ENCODE measurements at places on chromosomes 1 and 21.

DNA sequence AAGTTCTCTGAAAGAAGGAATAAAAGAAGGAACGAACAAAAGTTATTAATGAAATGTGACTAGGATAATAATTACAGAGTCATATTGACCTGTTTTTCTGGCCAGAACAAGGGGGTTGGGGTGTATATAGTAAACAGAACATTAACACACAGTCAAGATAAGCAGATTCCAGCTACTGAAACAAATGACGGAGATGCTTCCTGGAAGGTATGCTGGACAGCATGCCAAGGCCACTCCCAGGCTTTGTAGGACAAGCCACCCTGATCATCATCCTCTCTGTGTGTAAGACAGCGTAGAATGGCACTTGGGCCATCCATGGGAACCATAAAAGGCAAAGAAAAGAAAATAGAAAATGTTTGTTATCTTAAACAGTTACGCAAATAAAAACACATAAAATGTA is 120.7 kb downstream of the TGFBR3 start:
- no peak overlapping the region for H3K27ac ChIP-seq
- no peak overlapping the region for H3K4me3 ChIP-seq
- H3K36me3 ChIP-seq: no peaks in the 10 kb centered on the region
- DNase-seq: no peak
- peaks cover 1% of the 10 kb centered on the region for H3K27me3 ChIP-seq

DNA sequence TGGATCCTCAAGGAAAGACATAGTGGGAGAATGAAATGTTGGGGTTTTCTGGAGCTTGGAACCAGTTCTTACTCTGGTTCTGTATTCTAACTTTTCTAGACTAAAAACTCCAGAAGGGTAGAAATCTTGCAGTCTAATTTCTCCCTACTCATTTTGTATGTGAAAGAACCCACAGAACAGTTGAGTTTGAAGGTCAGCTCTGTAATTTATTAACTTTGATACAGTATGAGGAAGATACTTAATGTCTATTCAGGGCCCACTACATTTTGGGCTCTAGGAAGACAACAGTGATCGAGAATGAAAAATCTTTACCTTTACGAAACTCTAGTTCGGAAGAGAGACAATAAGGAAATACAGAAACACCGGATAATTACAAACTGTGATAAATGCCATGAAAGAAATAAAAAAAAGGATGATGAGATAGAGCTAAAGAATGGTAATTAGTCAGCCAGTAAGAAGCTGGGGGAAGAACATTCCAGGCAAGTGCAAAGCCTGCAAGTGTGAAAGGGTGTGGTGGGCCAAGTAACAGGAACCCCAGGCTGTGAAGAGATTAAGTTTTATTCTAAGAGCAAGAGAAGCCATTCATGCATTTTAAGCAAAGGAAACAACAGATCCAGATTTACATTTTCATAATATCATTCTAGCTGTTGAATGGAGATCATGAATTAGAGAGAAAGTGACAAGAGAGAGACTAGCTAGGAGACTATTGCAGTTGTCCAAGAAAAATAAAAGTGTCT is 159.9 kb upstream of the HMCN1 start:
- H3K27me3 ChIP-seq: no peaks in the 10 kb centered on the region
- DNase-seq: no peak
- no peak overlapping the region for H3K27ac ChIP-seq
- H3K4me1 ChIP-seq: peaks cover 15% of the 10 kb centered on the region
- H3K36me3 ChIP-seq: peaks cover 2% of the 10 kb centered on the region

- peak overlapping the region; percentile 84 for H3K27ac ChIP-seq
- H3K36me3 ChIP-seq: peaks cover 36% of the 10 kb centered on the region
- H3K4me1 ChIP-seq: peaks cover 24% of the 10 kb centered on the region
- H3K27me3 ChIP-seq: no peaks in the 10 kb centered on the region
Measured at GRCh38 chr1:150619576-150620509, 9.6 kb downstream of the ENSA start.

- no peak for DNase-seq
- H3K27me3 ChIP-seq: no peaks in the 10 kb centered on the region
- H3K4me3 ChIP-seq: no peak overlapping the region
- H3K36me3 ChIP-seq: peaks cover 60% of the 10 kb centered on the region
Measured at GRCh38 chr1:178752891-178753290, 27.8 kb downstream of the RALGPS2 start.

DNA sequence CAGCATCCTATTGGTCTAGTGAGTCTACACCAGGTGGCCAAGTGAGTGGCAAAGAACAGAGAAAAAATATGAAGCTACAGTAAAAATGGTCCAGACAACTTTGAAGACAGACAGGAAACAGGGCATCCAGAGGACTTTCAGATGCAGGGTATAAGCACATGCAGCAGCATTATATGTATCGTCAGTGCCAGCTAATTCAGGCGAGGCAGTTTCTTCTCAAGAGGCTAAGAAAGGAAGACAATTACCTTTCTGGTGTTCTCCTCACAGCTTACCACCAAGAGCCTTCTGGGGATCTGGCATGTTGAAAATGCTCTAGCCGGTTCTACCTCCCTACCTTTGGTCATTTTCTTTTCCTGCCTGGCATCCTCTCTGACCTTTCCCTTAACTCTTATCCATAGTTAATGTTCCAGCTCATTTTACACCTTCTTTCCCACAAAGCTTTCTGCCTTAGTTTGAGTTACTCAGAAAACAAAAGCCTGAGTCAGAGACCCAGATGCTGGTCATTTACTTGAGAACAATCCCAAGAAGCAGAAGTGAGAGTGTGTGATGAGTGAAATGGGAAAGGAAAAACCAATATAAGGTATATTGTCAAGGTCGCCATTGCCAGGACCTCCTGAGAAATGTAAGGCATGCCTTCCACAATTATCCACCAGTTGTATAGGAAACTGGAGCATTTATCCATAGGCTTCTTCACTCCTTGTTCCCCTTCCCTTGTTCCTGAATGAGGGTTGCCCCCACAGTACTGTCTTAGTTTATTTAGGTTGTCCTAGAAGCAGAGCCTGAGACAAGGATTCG is 444.1 kb downstream of the PLPP3 start:
- DNase-seq: no peak
- no peak overlapping the region for H3K27ac ChIP-seq
- H3K4me1 ChIP-seq: peaks cover 24% of the 10 kb centered on the region

DNA sequence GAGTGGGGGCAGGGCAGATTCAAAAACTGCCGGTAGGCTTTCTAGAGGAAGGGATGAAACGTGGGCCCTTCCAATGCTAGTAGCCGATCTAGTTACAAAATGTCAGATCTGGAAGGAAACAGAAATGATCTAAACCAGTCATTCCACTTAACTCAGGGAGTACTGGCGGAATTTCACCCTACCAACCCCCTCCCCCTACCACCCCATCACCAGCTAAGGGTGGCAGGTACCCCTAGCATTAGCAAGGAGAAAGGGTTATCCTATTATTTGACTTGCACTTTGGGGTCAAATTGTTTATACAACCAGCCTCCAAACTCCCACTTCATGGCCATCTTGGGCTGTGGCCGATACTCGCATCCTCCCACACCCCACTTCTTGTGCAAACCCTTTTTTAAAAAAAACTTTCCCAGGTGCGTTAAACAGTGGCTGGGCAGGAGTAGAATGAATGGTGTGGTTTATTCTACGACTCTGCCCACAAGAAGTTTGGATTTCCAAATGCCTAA is 644 bp upstream of the MRPL24 start:
- peak overlapping the region; percentile 95 for H3K4me3 ChIP-seq
- DNase-seq: no peak
- no peaks in the 10 kb centered on the region for H3K27me3 ChIP-seq
- H3K36me3 ChIP-seq: peaks cover 30% of the 10 kb centered on the region
- peaks cover 24% of the 10 kb centered on the region for H3K4me1 ChIP-seq

- no peak for DNase-seq
- H3K4me1 ChIP-seq: no peaks in the 10 kb centered on the region
- peaks cover 1% of the 10 kb centered on the region for H3K27me3 ChIP-seq
- H3K4me3 ChIP-seq: no peak overlapping the region
- H3K36me3 ChIP-seq: no peaks in the 10 kb centered on the region
Measured at GRCh38 chr1:170495006-170495405, 37.0 kb upstream of the GORAB start.

DNA sequence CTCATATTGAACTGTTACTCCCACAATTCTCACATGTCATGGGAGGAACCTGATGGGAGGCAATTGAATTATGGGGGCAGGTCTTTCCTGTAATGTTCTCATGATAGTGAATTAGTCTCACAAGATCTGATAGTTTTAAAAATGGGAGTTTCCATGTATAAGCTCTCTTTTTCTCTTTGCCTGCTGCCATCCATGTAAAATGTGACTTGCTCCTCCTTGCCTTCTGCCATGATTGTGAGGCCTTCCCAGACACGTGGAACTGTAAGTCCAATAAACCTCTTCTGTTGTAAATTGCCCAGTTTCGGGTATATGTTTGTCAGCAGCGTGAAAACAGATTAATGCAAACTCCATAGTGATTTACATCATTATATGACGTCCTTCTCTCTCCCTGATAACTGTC is 759.7 kb upstream of the RGS18 start:
- no peaks in the 10 kb centered on the region for H3K4me1 ChIP-seq
- no peaks in the 10 kb centered on the region for H3K27me3 ChIP-seq
- H3K4me3 ChIP-seq: no peak overlapping the region
- no peaks in the 10 kb centered on the region for H3K36me3 ChIP-seq
- no peak overlapping the region for H3K27ac ChIP-seq

GRCh38 chr1:83791821-83792437 is 207.0 kb downstream of the TTLL7 start:
- H3K27me3 ChIP-seq: peaks cover 3% of the 10 kb centered on the region
- no peak overlapping the region for H3K4me3 ChIP-seq
- no peak overlapping the region for H3K27ac ChIP-seq
- H3K36me3 ChIP-seq: no peaks in the 10 kb centered on the region
- no peaks in the 10 kb centered on the region for H3K4me1 ChIP-seq
- no peak for DNase-seq

DNA sequence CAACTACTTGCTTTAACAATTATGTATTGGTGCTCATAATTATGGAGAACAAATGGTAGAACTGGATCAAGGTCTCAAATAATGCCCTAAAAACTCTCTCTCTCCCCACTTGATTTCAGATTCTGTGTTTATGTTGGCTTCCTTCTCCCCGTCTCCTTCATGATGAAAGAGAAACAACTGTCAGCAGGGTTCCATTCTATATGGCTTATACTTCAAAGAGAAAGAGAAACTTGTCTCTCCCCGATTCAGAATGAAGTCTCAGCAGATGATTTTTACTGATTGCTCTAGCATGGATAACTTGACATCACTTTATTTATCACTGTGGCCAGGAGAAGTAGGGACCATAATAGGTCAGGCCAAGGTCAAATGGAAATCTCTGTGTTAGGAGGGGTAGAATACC is 575.6 kb downstream of the AGBL4 start:
- no peak overlapping the region for H3K27ac ChIP-seq
- no peak overlapping the region for H3K4me3 ChIP-seq
- DNase-seq: no peak
- no peaks in the 10 kb centered on the region for H3K4me1 ChIP-seq

DNA sequence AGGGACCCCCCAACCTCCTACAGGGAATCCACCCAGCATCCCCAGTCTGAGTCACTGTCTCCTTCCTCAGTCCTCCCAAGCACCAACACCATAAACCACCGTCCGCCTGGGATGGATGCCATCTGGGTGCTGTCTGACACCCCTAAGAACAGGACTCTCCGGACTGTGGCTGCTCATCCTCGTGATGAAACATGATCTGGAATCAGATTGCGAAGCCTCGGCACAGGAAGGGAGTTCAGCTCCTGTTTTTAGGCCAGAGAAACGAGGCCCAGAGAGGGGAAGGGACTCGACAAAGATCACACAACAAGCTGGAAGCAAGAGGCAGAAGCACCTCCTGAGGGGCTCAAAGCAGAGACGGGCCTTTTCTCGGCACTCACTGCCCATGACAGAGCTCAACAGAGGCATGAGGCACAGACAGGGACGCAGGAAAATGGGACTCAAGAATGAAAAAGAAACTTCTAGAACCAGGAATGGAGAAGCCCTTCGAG is 8.4 kb downstream of the KCNN3 start:
- no peaks in the 10 kb centered on the region for H3K36me3 ChIP-seq
- DNase-seq: no peak
- no peak overlapping the region for H3K27ac ChIP-seq

DNA sequence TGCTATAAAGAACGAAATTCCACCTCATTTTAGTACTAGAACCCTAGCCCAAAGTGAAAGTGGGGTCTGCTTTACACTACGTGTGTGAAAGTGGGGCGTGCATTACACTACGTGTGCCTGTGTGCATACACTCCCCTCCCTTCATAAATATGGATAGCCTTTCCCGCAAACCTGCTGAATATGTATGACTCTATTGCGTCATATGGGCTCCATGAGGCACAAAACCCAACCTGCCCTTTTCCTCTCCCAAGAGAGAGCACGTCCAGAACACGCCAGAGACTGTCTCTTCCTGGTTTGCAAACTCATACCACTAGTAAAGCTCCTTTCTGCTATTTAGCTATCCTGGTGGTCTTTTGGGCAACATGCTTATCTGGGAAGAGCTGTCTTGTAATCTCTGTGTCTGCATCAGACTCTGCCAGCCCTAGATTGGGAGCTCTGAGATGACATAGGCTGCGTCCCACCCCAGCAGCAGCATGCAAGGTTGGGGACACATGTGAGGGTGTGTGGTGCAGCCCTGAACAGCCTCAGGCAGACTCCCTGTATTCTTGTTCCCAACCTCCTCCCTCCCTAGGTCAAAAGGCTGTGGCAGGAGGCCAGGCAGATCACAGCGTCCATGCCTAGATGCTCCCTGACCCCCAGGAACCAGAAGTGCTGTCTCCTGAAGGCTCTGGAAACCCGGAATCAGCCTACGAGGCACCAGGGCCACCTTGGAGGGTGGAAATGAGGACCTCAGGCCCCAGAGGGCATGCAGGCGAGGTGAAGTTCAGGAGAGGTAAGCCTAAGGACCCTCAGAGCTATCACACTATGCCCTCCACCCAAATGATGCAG is 12.3 kb upstream of the PADI1 start:
- no peak overlapping the region for H3K27ac ChIP-seq
- peaks cover 2% of the 10 kb centered on the region for H3K36me3 ChIP-seq
- peaks cover 8% of the 10 kb centered on the region for H3K4me1 ChIP-seq
- H3K4me3 ChIP-seq: no peak overlapping the region
- no peak for DNase-seq
- peaks cover 3% of the 10 kb centered on the region for H3K27me3 ChIP-seq

- no peak for DNase-seq
- H3K27ac ChIP-seq: no peak overlapping the region
- H3K36me3 ChIP-seq: no peaks in the 10 kb centered on the region
- no peak overlapping the region for H3K4me3 ChIP-seq
Measured at GRCh38 chr1:51314974-51315373, 15.4 kb downstream of the TTC39A start.

GRCh38 chr1:70990469-70991253 is 57.0 kb downstream of the PTGER3 start:
- no peak overlapping the region for H3K27ac ChIP-seq
- no peaks in the 10 kb centered on the region for H3K36me3 ChIP-seq
- peaks cover 2% of the 10 kb centered on the region for H3K27me3 ChIP-seq

DNA sequence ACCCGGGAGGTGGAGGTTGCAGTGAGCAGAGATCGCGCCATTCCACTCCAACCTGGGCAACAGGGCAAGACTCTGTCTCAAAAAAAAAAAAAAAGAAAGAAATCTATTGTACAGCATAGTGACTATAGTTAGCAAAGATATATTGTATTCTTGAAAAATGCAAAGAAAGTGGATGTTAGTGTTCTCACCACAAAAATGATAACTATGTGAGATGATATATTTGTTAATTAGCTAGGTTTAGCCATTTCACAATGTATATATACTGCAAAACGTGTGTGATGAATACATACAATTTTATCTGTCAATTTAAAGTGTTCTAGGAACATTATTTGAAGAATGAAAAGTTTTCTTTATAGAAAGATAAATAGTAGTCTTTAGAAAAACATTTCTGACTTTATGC is 179.9 kb downstream of the AK5 start:
- H3K4me3 ChIP-seq: no peak overlapping the region
- DNase-seq: no peak
- no peaks in the 10 kb centered on the region for H3K4me1 ChIP-seq
- H3K27me3 ChIP-seq: peaks cover 9% of the 10 kb centered on the region
- H3K27ac ChIP-seq: no peak overlapping the region

Measured in memory B cell (primary cell).